ENCODE measurements at places on chromosomes 1 and 21. TPM values are rescaled to one million over a fixed set of nuclear protein-coding genes. Genes with fewer than 3 reads are reported as not detected.

The IFI44L gene
- 2.6 TPM for total RNA-seq

The TNFAIP8L2 gene
- total RNA-seq = not detected

The CACNA1S gene
- not detected for total RNA-seq

The TRIM46 gene
- total RNA-seq = 3.4 TPM

The RPF1 gene
- 54.9 TPM for total RNA-seq

The ELOA gene
- 28.1 TPM for total RNA-seq

The ACTN2 gene
- total RNA-seq = not detected

The EEIG2 gene
- 20.2 TPM for total RNA-seq

The TMEM39B gene
- 3.0 TPM for total RNA-seq

The KCNQ4 gene
- total RNA-seq = not detected

The OR2T35 gene
- not detected for total RNA-seq

The ACOT7 gene
- 55.3 TPM for total RNA-seq

The ADAM30 gene
- total RNA-seq = not detected
